ENCODE measurements at places on chromosomes 12 and 14.

DNA sequence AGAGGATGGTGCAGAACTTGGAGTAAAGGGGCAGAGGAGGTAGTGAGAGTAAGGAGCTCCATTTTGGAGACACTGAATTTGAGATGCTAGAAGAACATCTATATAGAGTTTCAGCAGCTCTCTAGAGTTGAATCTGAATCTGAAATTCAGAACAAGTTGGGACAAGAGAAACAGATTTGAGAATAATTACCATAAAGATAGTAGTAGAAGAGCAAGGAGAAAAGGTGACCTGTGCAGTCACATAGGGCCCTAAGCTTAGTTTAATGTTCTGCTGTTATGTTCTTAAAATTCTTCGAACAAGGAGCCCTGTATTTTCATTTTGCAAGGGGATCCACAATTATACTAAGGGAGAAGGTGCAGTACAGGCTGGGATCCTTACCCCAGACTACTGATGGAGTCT lies 7.4 kb downstream of the REM2 start:
- DNase-seq: no peak

DNA sequence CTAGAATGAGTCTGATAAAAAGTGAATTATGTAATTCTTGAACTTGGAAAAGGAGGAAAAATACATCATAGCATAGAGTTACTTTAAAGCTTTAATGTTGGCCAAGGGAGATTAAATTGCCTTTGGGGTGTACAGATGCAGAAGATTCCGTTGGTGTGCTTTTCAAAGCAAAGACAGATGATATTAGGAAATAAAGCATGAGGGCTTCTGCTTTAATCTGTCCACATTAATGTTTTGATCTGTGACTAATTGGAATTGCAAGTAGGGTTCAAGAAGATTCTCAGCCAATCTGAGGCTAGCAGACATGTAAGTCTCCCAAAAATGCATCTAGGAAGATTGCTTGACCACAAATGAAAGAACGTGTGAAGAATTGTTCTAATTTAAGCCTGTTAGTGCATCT lies 35.2 kb downstream of the LGR5 start:
- DNase-seq: no peak

- DNase-seq: no peak
Observed at GRCh38 chr14:65224799-65225198, 122.5 kb upstream of the MAX start.

DNA sequence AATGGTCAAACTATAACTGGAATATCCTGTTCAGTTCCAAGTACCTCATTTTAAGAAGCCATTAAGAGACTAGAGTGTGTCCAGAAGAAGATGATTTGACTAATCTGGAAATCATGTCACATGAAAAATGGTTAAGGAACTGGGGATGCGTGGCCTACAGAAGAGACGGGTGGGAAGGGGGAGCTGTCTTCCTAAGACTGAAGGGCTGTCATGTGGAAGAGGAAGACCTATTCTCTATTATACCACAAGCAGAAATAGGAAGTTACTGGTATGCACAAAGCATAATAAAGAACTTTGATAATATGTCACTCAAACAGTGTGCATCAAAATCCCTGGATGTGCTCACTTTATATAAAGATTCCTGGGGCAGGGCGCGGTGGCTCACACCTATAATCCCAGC lies 50.3 kb downstream of the HECTD4 start:
- no peak for DNase-seq

- DNase-seq: no peak
Observed at GRCh38 chr14:85601690-85602089, 71.7 kb downstream of the FLRT2 start.

DNA sequence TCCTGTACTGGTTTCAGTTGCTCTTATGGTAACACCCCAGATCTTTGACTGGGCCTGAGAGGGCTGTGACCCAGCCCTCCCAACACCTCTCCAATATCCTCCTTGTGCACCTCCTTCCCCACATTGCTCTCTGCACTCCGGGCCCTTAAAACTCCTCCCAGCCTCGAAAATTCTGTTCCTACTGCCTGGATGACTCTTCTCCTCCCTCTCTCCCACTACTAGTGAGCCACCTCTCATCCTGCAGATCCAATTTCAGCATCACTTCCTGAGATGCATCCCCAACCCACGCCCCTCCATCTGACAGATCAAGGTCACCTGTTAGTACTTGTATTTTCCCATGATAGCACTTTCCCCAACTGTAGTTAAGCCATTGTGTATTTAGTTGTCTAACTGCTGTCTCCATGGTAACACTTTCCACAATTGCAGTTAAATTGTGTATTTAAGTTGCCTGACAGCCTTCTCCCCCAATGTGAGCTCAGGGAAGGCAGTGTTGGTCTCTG lies 11.5 kb upstream of the NT5DC3 start:
- no peak for DNase-seq

DNA sequence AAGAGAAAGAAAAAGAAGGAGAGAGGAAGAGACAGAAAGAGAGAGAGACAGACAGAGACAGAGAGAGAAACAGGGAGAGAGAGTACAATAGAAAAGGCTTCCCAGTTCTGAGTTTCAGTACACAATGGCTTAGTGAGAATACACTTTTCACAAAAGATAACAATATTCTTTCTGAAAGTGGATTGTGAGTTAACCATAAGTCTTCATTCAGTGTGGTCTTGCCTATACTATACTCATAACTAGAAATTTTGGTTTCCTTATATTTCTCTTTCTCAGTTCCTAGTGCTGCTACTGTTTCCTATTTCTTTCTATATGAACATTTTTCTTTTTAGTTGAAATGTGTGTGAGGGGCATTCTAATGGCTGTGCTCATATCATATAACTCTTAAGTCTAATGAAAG lies 9.3 kb downstream of the CD163L1 start:
- no peak for DNase-seq

GRCh38 chr12:110760204-110760609 lies 17.5 kb upstream of the PPP1CC start:
- no peak for DNase-seq

DNA sequence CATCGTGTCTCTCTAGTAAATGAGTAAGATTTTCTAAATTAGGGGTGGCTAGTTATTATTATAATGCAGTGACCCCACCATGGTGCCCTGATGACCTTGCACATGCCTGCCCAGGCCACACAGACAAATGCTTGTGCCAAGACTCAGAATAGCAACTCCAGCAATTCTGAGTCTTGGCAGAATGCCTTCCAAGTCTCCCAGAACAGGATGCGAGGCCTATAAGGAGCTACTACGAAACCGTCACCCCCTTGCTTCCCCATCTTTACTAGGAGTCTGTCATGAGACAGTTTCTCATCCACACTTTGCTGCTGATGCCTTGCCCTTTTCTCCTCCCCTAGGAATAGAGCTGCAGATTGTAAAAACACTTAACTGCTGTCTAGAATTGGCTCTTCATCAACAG lies 559.9 kb downstream of the TRHDE start:
- DNase-seq: no peak

- peak; percentile 52 for DNase-seq
Observed at GRCh38 chr12:52221912-52222457, 11.1 kb upstream of the KRT7 start.

DNA sequence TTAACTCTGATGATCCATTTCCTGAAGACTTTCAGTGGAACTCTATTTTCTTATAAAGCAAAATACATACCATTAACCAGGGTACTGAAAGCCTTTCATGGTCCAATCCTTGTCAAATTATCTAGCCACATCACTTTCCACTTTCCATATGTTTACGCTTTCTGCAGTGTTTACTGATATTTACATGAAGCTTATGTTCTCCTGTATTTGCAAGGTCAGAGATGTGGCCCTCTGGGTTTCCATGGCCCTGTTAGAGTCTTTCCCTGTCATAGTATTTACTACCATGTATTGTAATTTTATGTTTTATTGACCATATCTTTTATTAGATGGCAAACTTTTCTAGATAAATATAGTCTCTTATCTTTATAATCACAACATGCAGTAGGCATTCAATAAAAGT lies 23.5 kb upstream of the IGF1 start:
- DNase-seq: no peak

- DNase-seq: no peak
Observed at GRCh38 chr14:42671636-42672035, 1065.0 kb downstream of the LRFN5 start.

GRCh38 chr14:28757786-28758185 lies 8.8 kb upstream of the FOXG1 start:
- no peak for DNase-seq

DNA sequence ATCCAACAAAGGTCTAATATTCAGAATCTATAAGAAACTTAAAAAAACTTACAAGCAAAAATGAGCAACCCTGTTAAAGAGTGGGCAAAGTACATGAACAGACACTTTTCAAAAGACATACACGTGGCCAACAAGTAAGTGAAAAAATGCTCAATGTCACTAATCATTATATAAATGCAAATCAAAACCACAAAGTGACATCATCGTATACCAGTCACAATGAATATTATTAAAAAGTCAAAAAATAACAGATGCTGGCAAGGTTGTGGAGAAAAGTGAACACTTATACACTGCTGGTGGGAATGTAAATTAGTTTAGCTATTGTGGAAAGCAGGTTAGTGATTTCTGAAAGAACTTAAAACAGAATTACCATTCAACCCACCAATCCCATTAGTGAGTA lies 199.1 kb downstream of the SNAPC1 start:
- no peak for DNase-seq

DNA sequence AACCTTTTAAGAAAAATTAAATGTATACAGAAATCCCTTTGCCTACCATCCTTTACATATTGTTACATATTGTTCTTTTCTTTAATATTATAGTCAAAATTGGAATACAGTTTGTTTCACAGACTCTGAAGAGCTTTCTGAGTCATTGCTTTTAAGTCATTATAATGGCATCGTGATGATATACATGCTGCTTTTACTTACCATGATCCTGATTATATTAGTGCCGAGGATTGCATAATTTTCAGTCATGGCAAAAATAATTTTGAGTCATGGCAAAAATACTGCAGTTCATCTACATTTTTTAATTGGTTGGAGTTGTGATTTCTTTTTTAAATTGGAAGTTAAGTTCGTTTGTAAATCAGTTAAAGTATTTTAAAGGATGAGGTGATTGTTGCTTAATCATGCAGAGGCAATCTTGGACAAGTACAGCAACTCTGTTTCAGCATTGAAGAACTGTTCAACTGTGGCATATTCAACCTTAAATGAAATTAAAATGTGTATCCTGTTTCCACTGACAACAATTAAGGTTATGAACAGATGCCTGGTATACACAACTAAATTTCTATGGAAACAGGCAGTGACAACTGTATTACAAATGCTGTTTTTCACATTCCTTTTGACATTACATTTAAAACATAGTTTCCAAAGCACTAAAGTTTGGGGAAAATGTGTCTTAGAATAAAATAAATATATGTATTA lies 142.3 kb downstream of the PCNX1 start:
- DNase-seq: no peak

GRCh38 chr14:78758333-78758732 lies 588.2 kb downstream of the NRXN3 start:
- DNase-seq: no peak

- DNase-seq: no peak
Observed at GRCh38 chr14:50060871-50061663, 55.3 kb downstream of the VCPKMT start.

- no peak for DNase-seq
Observed at GRCh38 chr12:55983232-55983842, 9.5 kb downstream of the RAB5B start.

GRCh38 chr12:47111392-47111778 lies 31.6 kb upstream of the AMIGO2 start:
- no peak for DNase-seq

GRCh38 chr14:70947739-70948138 lies 40.5 kb downstream of the PCNX1 start:
- DNase-seq: no peak

DNA sequence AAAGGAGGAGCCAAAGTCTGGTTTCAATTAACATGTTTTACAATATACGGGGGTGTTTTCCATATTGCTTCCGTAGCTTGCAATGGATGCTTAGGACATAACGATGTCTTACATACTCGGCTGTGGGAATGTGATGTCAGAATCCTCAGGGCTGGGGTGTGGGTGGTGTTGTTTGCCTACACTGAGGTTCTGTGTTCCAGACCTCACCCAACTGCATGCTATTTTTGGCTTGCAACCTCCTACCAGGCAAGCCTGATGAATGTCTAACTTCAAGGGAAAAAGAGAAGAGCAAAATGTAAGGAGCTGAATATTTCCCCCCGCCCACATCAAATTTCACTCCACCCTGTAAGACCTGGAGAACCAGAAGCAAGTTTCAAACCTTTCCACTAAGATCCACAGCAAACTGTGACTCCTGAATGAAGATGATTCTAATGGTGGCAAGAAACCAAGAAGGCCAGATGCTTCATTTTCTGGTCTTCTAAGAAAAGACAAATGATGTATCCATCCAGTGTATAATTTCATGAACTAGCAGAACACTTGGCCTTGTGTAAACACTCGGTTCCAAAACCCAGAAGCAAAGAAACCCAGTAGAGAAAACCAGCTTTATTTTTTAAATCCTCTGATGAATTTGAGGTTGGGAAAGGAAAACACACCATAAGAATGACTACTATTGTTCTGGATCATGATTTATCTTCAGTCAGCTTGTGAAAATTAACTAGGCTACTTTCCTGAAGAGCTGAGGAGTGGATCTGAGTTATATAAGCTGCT lies 227.9 kb downstream of the DACT1 start:
- DNase-seq: no peak

GRCh38 chr12:92000597-92000996 lies 145.0 kb downstream of the BTG1 start:
- DNase-seq: no peak

- DNase-seq: no peak
Observed at GRCh38 chr14:100423317-100424010, 100.3 kb downstream of the SLC25A47 start.

- no peak for DNase-seq
Observed at GRCh38 chr12:104154286-104154685, 16.3 kb upstream of the NFYB start.

GRCh38 chr14:55851301-55851700 lies 266.9 kb upstream of the PELI2 start:
- DNase-seq: no peak

DNA sequence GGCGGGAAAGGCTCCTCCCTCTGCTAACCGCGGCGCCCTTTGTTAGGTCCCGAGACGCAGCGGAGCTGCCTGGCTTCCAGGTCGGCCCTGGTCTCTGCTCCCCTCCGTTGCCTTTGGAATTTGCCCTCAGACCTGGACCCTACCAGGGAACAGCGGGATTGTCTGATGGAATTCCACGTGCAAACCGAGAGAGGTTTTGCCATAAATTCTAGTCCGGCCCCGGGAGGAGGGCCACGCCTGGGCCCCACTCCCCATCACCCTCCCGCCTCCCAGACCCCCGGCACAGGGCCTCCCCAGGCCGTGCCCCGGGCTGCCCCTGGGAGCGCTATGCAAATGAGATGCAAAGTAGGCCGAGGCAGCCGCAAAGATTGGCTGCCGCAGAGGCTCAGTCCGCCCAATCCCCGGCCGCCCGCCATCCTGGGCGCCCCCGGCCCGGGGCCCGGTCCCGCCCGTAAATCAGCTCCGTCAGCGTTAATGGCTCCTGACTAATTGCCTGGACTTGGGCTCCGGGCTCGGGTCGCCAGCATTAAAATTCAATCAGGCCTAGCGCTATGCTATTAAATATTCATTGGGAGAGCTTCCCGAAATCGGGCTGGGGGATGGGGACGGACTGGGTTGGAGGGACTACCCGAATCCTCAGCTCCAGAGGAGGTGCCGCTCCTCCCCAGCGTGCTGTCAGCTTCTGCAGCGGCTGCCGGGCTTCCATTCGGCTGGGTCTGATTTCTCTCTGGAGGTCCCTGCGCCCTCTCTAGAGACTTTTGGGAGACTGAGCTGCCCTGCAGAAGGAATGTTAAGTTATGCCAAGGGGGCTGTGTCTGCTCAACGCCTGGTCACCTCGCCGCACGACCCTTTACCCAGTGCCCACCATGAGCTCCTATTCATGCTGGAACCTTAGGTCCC lies 15.7 kb upstream of the FIGNL2 start:
- DNase-seq: no peak

GRCh38 chr12:34016361-34016760 lies 5.9 kb upstream of the ALG10 start:
- DNase-seq: no peak
